ENCODE measurements at places on chromosomes 12 and 14. TPM values are rescaled to one million over a fixed set of nuclear protein-coding genes. Genes with fewer than 3 reads are reported as not detected.

DNA sequence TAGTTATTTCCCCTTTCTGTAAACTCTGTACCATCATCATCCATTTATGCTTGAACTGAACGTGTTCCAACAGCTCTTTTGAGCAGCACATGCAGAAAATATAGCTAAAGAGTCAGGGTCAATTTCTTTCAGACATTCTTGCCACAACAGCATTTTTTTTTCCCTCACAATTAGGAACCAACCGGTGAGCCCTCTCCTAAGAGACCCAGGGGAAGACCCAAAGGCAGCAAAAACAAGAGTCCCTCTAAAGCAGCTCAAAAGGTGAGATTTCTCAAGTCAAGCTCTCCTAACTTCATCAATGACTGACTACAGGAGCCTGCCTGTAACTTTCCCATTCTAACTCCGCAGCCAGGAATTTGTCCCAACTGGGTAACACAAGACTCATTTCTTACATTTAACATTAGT lies 3.5 kb downstream of the HMGA2 start:
- no peak for DNase-seq

DNA sequence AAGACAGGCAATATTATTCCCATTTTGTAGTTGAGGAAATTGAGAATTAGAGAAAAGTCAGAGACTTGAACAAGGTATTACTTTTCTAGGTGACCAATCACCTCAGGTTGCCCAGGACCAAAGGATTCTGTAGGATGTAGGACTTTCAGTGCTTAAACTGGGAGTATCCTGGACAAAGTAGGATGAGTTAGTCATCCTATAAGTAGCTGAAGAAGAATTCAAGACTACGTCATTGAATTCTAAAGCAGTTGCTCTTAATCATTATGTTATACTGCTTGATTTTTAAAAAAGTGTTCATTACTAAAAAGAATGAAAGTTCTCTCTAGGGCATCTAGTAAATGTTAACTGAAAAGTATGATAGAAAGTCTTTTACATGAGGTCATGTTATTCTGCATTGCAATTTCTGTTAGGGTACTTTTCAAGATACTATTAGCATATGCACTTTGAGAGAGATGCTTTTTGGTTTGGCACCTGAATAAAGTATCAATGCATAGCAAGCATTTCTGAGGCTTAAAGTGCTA lies 101.7 kb downstream of the RTN1 start:
- DNase-seq: no peak

DNA sequence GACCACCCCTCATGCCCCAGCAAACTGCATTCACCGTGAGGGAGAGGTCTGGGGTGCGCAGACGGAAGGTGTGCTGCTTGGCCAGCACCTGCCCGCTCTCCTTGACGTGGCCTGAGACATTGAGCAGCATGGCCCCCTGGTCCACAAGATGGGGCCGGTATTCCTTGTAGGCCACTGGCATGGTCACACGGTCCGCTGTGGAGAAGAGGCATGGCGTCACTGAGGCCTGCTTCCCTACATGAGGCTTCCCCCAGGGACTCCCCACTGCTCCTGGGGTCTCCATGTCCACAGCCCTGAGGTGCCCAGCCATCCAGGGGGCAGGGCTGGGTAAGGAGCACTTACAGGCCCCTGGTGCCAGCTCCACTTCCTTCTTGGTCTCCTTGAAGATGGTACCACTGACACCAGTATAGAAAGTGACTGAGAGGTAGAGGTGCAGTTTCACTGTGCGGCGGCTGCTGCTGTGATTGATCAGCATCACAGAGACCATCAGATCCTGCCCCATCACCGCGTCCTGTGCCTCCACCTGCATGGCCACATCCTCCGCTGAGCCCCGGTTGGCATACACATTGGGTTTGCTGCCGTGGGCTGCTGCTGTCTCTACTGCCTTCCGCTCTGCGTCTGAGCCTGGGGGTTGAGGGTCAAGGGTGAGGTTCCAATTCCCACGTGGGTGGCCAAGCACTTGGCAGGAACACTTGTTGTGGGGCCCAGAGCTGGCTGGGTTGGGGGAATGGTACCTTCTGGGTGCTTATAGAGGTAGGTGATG lies 8.2 kb downstream of the TGM1 start:
- DNase-seq: no peak

GRCh38 chr14:89771251-89771650 lies 183.3 kb downstream of the EFCAB11 start:
- no peak for DNase-seq

DNA sequence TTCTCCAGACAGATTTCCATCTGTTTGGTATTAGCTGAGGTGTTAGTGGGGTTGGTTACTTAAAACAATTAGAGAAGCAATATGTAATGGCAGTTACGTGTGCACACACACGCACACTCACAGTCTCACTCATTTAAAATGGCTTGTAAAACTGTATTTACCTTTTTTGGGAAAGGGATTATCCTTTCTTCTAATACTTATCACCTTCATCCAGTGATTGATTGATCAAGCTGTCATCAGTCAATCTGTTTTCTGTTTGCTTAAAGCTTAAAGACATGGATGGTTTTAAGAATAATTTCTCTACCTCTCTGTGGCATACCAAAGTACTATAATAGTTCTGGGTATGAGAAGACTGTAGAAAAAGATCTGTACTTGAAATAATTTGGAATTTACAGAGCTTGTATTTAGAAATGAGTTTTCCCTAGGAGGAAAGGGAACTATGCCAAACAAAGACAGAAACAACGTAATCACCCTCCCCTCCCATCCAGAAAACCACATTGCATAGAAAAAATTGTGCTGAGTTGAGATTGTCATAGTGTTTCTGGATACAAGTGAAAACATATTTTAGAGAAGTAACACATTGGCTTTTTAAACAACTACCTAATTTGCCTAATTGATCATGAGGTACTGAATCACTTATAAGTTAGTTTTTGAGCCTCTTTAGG lies 455.8 kb downstream of the PCNX1 start:
- no peak for DNase-seq

DNA sequence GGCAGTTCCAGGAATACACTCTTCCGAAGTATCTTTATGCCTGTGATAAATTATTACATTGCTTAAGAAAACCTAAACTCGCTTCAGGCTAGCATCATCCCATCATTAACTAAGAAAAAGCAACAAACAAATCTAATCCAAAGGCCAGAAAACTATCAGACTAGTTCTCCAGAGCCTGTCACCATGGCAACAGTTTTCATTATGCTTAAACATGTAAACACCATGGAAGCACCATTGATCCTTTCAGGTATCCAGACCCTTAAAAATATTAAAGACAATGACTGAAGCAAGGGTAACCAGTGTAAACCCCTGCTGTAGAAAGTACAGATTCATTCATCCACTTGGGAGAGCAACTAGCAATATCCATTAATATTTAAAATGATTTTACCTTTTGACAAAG lies 9.8 kb downstream of the DAD1 start:
- no peak for DNase-seq

- DNase-seq: no peak
Observed at GRCh38 chr12:52776435-52776834, 710 bp downstream of the KRT76 start.

- no peak for DNase-seq
Observed at GRCh38 chr12:66279123-66279712, 23.1 kb upstream of the HELB start.

GRCh38 chr12:132138941-132139871 lies 4.9 kb downstream of the DDX51 start:
- DNase-seq: no peak

DNA sequence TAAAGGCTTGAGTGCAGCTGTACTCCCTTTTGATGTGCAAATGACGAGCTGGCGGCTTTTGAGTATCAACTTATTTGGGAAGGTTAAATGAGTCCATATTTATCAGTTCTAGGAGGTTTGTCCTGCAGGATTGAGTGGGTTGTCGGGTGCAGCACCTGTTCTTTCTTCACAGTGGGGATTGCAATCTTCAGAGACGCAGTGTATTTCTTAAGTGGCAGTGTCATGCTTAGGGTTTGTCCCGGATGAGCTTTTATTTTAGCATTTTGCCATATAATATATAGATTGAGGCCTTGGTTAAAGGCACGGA lies 1.2 kb downstream of the FUT8 start:
- DNase-seq: no peak

SPATA7 gene
- 3.1 TPM for polyA plus RNA-seq

EGLN3 gene
- polyA plus RNA-seq: 256 TPM

OTUB2 gene
- 0.29 TPM for polyA plus RNA-seq

PPFIA2 gene
- 0.32 TPM for polyA plus RNA-seq

FLVCR2 gene
- 1.7 TPM for polyA plus RNA-seq

CDH24 gene
- polyA plus RNA-seq: 1.9 TPM

BHLHE41 gene
- 5.7 TPM for polyA plus RNA-seq

EPS8 gene
- polyA plus RNA-seq: 34.5 TPM

KRT78 gene
- polyA plus RNA-seq: 0.07 TPM

ZBTB42 gene
- polyA plus RNA-seq: 5.9 TPM

ARG2 gene
- 0.22 TPM for polyA plus RNA-seq

KRT6B gene
- polyA plus RNA-seq: not detected
